Memory B cell (primary cell): ENCODE measurements at places on chromosomes 12 and 14.

GRCh38 chr14:102799684-102800562 lies 22.7 kb downstream of the TRAF3 start:
- H3K4me3 ChIP-seq, result peak overlapping the region; percentile 43
- peak overlapping the region; percentile 93 for H3K27ac ChIP-seq
- DNase-seq, result no peak
- peaks cover 4% of the 10 kb centered on the region for H3K36me3 ChIP-seq

- no peak overlapping the region for H3K27ac ChIP-seq
- DNase-seq, result no peak
- no peaks in the 10 kb centered on the region for H3K27me3 ChIP-seq
- no peaks in the 10 kb centered on the region for H3K36me3 ChIP-seq
- no peak overlapping the region for H3K4me3 ChIP-seq
- no peaks in the 10 kb centered on the region for H3K4me1 ChIP-seq
These were observed 155.3 kb downstream of the ADAMTS20 start for GRCh38 chr12:43396671-43397070.

DNA sequence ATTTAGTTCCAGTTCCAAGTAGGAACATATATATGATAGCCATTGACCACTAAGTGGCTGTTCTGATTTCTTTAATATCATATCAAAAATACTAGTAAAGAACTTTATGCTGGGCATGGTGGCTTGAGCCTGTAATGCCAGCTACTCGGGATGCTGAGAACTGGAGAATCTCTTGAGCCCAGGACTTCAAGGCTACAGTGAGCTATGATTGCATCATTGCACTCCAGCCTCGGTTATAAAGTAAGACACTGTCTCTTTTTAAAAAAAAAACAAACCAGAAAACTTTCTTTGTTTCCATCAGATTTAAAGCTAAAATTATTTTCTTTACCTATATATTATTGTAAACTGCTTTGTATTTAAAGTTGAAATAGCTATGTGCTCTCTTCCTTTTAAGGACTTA lies 127.0 kb downstream of the SCAF11 start:
- no peak overlapping the region for H3K27ac ChIP-seq
- H3K4me3 ChIP-seq, result no peak overlapping the region
- H3K27me3 ChIP-seq, result no peaks in the 10 kb centered on the region
- DNase-seq, result no peak
- peaks cover 24% of the 10 kb centered on the region for H3K36me3 ChIP-seq

GRCh38 chr12:63816031-63816430 lies 28.5 kb upstream of the SRGAP1 start:
- no peak overlapping the region for H3K27ac ChIP-seq
- H3K36me3 ChIP-seq, result no peaks in the 10 kb centered on the region

GRCh38 chr12:19239616-19240234 lies 110.2 kb downstream of the PLEKHA5 start:
- no peaks in the 10 kb centered on the region for H3K27me3 ChIP-seq
- no peak overlapping the region for H3K27ac ChIP-seq
- DNase-seq, result no peak

DNA sequence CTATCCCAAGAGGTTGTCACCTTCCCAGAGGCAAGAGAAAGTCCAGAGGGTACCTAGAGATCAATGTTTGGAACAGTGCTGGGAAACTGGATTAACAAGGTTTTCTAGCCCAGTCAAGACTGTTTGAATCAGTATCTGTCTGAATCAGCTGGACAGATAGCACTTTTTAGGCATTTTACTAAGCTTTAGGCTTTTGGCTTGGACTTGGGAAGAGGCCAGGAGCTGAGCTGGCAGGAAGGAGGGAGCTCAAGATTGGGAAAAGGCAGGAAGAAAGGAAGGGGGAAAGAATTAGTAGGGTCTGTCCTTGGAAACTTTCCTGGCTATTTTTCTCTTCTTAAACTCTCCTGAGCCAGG lies 8.3 kb downstream of the IKZF4 start:
- H3K36me3 ChIP-seq, result peaks cover 6% of the 10 kb centered on the region
- peak overlapping the region; percentile 17 for H3K27ac ChIP-seq
- no peak for DNase-seq
- H3K4me1 ChIP-seq, result no peaks in the 10 kb centered on the region

- no peak overlapping the region for H3K4me3 ChIP-seq
- no peaks in the 10 kb centered on the region for H3K4me1 ChIP-seq
- no peak for DNase-seq
- no peaks in the 10 kb centered on the region for H3K27me3 ChIP-seq
These were observed 40.3 kb downstream of the TMTC3 start for GRCh38 chr12:88182416-88182815.

GRCh38 chr12:92139634-92140150 lies 6.0 kb downstream of the BTG1 start:
- H3K4me1 ChIP-seq, result peaks cover 42% of the 10 kb centered on the region
- H3K27ac ChIP-seq, result peak overlapping the region; percentile 69

DNA sequence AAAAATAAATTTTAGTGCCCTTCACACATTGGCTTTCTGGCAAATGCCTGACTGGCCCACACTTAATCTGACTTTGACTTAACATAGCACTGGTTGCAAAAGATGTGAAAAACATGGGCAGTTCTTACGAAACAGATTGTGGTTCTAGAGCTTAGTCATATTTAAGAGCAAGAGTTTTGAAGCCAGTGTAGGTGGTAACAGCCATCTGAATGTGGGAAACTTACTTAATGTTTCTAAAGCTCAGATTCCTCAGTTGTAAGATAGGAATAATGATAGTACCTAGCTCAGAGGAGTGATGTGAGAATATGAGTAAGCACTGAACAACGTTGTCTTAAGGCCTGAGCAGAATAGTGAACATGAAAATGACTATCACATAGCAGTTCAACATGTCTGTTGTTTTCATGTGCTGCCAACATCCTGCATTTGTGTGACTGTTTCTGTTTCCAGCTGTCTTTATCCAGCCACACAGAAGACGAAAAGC lies 262.7 kb downstream of the SYT1 start:
- no peaks in the 10 kb centered on the region for H3K4me1 ChIP-seq
- H3K27ac ChIP-seq, result no peak overlapping the region
- DNase-seq, result no peak
- H3K4me3 ChIP-seq, result no peak overlapping the region

DNA sequence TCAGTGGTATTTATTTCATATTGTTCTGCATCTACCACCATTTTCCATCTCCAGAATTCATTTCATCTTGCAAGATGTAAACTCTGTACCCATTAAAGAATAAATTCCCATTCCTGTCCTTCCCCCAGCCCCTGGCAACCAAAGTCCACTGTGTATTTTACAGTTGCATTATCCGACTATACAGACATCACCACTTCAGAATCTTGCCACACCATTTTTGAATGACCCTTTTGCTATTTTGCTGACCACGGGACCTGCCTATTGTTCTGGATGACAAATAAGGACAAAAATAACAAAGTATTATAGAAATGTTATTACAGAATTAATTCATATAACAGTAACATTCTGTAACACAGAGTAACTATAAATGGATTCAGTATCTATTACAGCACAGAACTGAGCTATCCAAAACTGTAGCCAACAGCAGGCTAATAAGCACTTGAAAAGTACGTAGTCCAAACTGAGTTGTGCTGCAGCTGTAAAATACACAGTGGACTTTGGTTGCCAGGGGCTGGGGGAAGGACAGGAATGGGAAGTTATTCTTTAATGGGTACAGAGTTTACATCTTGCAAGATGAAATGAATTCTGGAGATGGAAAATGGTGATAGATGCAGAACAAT lies 61.3 kb downstream of the CDK17 start:
- no peak overlapping the region for H3K27ac ChIP-seq
- H3K27me3 ChIP-seq, result no peaks in the 10 kb centered on the region
- peaks cover 26% of the 10 kb centered on the region for H3K4me1 ChIP-seq
- peaks cover 22% of the 10 kb centered on the region for H3K36me3 ChIP-seq
- DNase-seq, result no peak
- H3K4me3 ChIP-seq, result no peak overlapping the region

- H3K27ac ChIP-seq, result no peak overlapping the region
- H3K4me3 ChIP-seq, result no peak overlapping the region
- peaks cover 27% of the 10 kb centered on the region for H3K4me1 ChIP-seq
- H3K36me3 ChIP-seq, result peaks cover 7% of the 10 kb centered on the region
- H3K27me3 ChIP-seq, result no peaks in the 10 kb centered on the region
- DNase-seq, result no peak
These were observed 3.4 kb upstream of the OAS2 start for GRCh38 chr12:112974904-112975303.

GRCh38 chr12:6092784-6093722 lies 31.4 kb downstream of the VWF start:
- no peak overlapping the region for H3K27ac ChIP-seq
- no peaks in the 10 kb centered on the region for H3K4me1 ChIP-seq
- H3K4me3 ChIP-seq, result no peak overlapping the region
- no peak for DNase-seq
- H3K27me3 ChIP-seq, result peaks cover 31% of the 10 kb centered on the region

- no peak for DNase-seq
- H3K36me3 ChIP-seq, result no peaks in the 10 kb centered on the region
- H3K27me3 ChIP-seq, result no peaks in the 10 kb centered on the region
These were observed 212.7 kb downstream of the ZFP36L1 start for GRCh38 chr14:68580096-68580645.

GRCh38 chr12:121800694-121801594 lies 2.9 kb upstream of the SETD1B start:
- H3K36me3 ChIP-seq, result no peaks in the 10 kb centered on the region
- H3K4me1 ChIP-seq, result peaks cover 23% of the 10 kb centered on the region
- peak overlapping the region; percentile 95 for H3K27ac ChIP-seq
- no peaks in the 10 kb centered on the region for H3K27me3 ChIP-seq
- peak overlapping the region; percentile 88 for H3K4me3 ChIP-seq
- DNase-seq, result no peak

- no peaks in the 10 kb centered on the region for H3K27me3 ChIP-seq
- H3K36me3 ChIP-seq, result no peaks in the 10 kb centered on the region
- H3K4me3 ChIP-seq, result no peak overlapping the region
- no peak overlapping the region for H3K27ac ChIP-seq
- H3K4me1 ChIP-seq, result no peaks in the 10 kb centered on the region
These were observed 18.9 kb downstream of the CNTN1 start for GRCh38 chr12:40711121-40711520.

DNA sequence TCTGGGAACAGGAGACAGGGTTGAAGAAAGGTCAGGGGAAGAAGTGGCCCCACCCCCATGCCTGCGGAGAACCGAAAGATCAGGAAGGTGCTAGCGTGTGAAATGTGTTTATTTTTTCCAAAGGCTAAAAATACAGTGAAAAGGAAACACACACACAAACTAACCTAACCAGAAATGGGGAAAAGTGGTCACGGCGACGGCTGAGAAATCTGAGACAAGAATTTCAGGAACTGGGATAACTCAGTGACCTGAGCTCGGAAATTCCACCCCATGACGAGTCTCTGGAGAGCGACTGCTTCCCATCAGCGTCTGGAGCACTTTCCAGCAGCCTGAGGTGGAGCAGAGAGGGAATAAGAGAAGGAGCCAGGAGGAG lies 16.6 kb upstream of the RND1 start:
- peaks cover 14% of the 10 kb centered on the region for H3K27me3 ChIP-seq
- H3K4me1 ChIP-seq, result peaks cover 10% of the 10 kb centered on the region
- DNase-seq, result no peak
- no peak overlapping the region for H3K4me3 ChIP-seq
- H3K36me3 ChIP-seq, result no peaks in the 10 kb centered on the region

- no peaks in the 10 kb centered on the region for H3K27me3 ChIP-seq
- H3K4me1 ChIP-seq, result no peaks in the 10 kb centered on the region
- no peak overlapping the region for H3K27ac ChIP-seq
- no peak overlapping the region for H3K4me3 ChIP-seq
- H3K36me3 ChIP-seq, result no peaks in the 10 kb centered on the region
These were observed 372.8 kb downstream of the TMEM132D start for GRCh38 chr12:129530984-129531383.

- peaks cover 11% of the 10 kb centered on the region for H3K4me1 ChIP-seq
- H3K27ac ChIP-seq, result no peak overlapping the region
- no peak overlapping the region for H3K4me3 ChIP-seq
- no peak for DNase-seq
- no peaks in the 10 kb centered on the region for H3K36me3 ChIP-seq
- peaks cover 19% of the 10 kb centered on the region for H3K27me3 ChIP-seq
These were observed 8.5 kb upstream of the SERPINA9 start for GRCh38 chr14:94484481-94484880.

- H3K27ac ChIP-seq, result no peak overlapping the region
- H3K36me3 ChIP-seq, result peaks cover 17% of the 10 kb centered on the region
- H3K27me3 ChIP-seq, result no peaks in the 10 kb centered on the region
- H3K4me1 ChIP-seq, result no peaks in the 10 kb centered on the region
- H3K4me3 ChIP-seq, result no peak overlapping the region
- no peak for DNase-seq
These were observed 13.7 kb upstream of the ZNF84 start for GRCh38 chr12:133023566-133023965.

DNA sequence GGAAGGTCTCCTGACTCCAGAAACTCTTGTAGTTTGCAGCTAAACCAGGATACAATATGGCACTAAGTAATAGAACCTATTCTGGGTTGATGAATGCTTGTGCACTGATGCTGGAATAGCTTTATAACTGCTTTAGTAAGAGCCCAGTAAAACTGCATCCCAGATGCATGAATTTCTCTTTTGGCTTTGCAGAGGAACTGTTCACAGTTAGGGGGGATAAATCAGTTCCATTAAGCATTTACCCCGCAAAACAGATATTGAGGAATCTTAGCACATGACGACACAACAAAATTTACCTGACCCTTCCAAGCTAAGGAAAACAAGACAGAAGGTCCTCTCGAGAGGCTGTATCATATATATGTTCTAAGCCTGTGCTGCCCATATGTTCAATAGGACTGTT lies 457.4 kb downstream of the FOXG1 start:
- H3K36me3 ChIP-seq, result no peaks in the 10 kb centered on the region
- no peak for DNase-seq

DNA sequence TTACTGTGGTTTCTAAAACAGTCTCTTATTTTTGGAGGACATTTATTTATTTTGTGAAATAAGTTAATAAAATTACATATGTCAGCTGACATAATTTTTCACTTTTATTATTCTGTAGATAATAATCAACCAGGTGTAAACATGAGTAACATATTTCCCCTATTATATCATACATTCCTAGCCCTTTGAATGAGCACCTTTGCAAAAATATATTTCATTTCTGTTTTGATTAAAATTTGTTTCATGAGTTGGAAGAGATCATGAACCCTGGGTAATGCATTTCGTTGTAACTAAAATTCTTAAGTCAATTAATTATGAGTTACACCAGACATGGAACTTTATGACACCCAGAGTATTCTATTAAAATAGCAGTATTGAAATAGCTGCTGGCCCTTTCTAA lies 56.3 kb downstream of the SLC16A7 start:
- H3K4me3 ChIP-seq, result no peak overlapping the region
- H3K4me1 ChIP-seq, result peaks cover 10% of the 10 kb centered on the region
- H3K27ac ChIP-seq, result no peak overlapping the region
- H3K27me3 ChIP-seq, result no peaks in the 10 kb centered on the region
- no peak for DNase-seq
- peaks cover 20% of the 10 kb centered on the region for H3K36me3 ChIP-seq

DNA sequence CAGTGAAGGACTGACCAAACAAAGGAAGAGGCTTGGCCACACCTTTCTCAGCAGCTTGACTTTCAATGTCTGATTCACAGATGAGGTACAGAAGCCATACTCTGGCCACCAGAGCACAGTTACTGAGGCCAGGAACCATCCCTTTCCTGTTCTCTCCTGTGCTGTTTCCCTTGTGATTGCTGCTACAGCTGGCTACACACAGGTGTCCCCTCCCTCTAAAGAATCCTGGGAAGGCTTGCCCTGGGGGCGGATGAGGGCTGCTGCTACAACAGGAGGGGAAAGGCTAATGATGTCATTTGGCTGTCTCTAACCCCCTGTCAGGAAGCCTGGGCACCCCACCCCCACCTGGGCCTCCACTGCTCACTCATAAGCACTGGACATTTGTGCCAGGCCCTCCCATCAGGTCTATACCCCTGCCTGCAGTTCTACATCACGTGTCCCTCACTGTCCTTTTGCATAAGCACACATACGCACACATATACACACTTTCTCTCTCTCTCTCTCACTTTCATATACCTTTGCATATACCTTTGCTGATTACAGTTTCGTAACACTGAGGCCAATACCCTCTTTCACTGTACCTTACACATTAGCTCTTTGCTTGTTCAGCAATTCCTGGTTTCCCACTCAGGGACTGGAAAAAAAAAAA lies 41.4 kb downstream of the PRPF40B start:
- H3K4me1 ChIP-seq, result peaks cover 71% of the 10 kb centered on the region
- no peak overlapping the region for H3K4me3 ChIP-seq
- no peak for DNase-seq
- peaks cover 4% of the 10 kb centered on the region for H3K36me3 ChIP-seq
